Stimulated activated CD8-positive, alpha-beta memory T cell treated with anti-CD3 and anti-CD28 coated beads, Interleukin-15, amount 100 ng/mL, for 24 hours (primary cell): ENCODE measurements at places on chromosomes 5 and 9.

DNA sequence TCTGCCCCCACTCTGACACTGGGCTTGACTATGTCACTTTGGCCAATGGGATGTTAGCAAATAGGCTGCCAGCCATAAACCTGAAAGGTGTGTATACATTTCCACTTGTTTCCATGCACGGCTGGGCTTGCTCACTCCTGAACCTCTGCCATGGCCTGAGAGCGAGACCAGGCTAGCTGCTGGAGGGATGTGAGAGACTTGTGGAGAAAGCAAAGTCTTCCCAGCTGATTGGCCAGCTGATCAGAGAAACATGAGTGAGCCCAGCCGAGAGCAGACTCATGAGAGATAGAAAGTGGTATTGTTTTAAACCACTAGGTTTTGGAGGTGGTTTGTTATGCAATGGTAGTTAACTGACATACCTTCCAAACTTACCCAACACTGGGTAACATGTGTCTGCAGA lies 13.9 kb downstream of the FAM193B start:
- no peak for DNase-seq

GRCh38 chr5:81068063-81068462 lies 107.9 kb downstream of the RASGRF2 start:
- DNase-seq, result no peak

DNA sequence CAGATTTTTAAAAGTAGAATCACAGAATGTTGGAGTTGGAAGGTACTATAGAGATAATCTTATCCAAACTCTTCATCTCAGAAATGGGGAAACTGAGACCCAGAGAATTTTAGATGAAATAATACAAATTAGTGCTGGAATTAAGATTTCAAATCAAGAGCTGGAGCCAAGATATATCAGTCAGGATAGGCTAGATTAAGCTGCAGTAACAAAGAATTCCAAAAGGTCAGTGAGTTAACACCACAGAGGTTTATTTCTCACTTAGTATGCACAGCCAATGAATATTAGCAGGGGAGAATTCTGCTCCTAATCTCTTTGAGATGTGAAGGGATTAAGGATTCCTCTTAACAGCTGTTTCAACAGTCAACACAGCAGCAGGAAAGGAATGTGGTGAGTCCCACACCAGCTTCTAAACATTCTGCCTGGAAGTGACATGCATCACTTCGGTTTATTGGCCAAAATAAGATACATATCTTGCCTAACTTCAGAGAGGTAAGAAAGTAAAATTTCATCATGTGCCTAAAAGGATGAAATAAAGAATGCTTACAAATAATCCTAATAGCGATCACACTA lies 136.8 kb downstream of the FRMD3 start:
- no peak for DNase-seq

DNA sequence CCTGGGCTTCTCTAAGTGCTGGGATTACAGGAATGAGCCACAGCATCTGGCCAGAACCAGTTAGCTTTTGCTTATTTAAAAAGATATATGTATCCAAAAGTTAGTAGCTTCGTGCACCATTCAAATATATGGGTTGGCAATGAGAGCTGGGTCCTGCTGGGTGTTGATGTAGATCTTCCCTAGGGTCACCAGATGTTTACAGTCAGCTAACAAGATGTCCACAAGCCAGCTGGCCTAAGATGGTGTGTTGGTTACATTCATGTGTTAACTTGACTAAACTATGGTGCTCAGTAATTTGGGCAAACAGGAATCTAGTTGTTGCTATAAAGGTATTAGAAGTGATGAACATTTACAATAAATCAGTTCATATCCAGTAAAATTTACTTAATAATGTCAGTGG lies 948.6 kb upstream of the EDIL3 start:
- DNase-seq, result no peak

GRCh38 chr9:28951945-28952344 lies 1378.7 kb upstream of the C9orf72 start:
- DNase-seq, result no peak
